ENCODE measurements at places on chromosomes 13 and 19.

DNA sequence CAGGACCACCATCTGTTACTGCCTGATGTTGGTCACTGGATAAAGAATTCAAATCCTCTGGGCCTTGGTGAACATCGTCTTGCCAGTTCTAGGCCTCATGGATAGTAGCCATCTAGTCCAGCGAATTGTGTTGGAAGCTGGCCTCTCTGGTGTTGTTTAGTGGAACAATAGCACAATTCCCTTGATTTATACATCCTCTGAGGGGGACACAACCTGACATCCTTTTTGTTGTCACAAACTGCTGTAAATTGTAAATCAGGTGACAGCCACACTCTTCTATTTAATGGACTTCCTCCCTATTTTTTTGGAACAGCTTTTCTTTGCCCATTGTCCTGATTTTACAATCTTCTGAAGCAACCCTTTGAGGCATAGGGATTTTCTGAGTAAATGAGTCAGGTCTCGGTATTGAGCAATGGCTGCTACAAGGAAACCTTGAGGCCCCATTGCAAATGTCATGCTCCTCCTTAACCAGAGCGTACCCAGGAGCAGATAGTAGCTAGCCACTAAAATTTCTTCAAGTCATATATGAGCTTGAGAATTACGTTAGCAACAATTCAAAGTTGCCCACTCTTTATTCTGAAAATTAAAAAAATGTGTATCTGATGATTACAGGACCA lies 263.3 kb downstream of the COG6 start:
- no peak for DNase-seq

- DNase-seq: no peak
Measured at GRCh38 chr13:40123962-40124632, 468.6 kb downstream of the COG6 start.

- no peak for DNase-seq
Measured at GRCh38 chr19:18749362-18750231, 41.5 kb downstream of the COMP start.

DNA sequence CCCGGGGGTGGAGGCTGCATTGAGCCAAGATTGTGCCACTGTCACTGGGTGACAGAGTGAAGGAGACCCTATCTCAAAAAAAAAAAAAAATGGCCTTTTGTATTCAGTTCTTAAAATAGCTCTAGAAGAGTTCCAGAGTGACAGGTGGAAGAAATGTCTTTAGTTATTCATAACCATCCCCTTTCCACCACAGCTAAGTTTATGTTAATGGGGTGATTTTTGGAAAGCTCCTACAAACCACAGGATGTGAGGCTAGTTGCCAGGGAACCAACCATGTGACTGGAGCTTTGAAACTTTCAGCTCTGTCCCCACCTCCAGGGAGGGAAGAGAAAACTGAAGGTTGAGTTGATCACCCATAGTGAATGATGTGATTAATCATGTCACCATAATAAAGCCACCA lies 6.9 kb downstream of the ZNF490 start:
- no peak for DNase-seq
